Activated CD4-positive, alpha-beta T cell treated with anti-CD3 and anti-CD28 coated beads, Interleukin-2, amount 10 ng/mL, durations not matched to agents 7 days and 5 days (primary cell): ENCODE measurements at places on chromosomes 2 and 18. TPM values are rescaled to one million over a fixed set of nuclear protein-coding genes. Genes with fewer than 3 reads are reported as not detected.

The ALPG gene
- not detected for total RNA-seq

DNA sequence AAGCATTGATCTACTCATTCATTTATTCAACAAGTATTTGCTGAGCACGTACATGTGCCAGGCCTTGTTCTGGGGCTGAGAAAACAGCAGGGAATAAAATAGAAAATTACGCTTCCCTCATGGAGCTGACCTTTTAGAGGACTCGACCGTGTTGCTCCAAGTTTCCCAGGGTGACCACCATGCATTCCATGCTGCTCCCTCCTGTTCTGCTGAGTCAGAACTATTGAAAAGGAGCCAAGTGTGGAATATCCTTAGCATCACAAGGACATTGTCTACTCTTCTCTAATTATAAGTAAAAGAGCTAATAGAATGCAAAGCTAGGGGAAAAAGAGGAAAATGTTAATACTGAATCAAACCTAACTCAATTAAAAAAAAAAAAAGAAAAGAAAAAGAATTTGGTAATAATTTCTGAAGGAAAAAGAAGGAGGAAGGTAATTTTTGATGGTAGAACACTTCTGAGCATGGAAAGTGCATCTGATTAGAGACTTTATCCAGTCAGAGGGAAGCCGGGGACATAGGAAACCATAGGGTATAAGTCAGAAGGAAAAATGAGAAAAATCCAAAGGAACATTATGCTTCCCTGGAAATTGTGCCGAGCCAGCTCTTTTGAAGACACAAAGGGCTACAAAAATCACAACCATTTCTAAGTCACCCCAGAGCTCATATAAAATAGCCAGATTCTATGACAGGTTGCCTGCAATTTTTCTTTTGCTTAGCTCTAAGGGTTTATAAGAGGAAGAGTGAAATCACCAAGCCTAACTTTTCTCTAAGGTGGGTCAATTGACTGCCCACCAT, 339.4 kb downstream of the RND3 start:
- H3K27me3 ChIP-seq = no peaks in the 10 kb centered on the region
- no peak overlapping the region for H3K27ac ChIP-seq
- H3K36me3 ChIP-seq = no peaks in the 10 kb centered on the region
- DNase-seq = no peak
- H3K4me1 ChIP-seq = no peaks in the 10 kb centered on the region
- no peak overlapping the region for H3K4me3 ChIP-seq

GRCh38 chr2:170122883-170123547, 54.9 kb upstream of the MYO3B start:
- no peak overlapping the region for H3K27ac ChIP-seq
- no peaks in the 10 kb centered on the region for H3K36me3 ChIP-seq
- peaks cover 5% of the 10 kb centered on the region for H3K4me1 ChIP-seq
- no peak overlapping the region for H3K4me3 ChIP-seq
- no peak for DNase-seq
- H3K27me3 ChIP-seq = peaks cover 6% of the 10 kb centered on the region

DNA sequence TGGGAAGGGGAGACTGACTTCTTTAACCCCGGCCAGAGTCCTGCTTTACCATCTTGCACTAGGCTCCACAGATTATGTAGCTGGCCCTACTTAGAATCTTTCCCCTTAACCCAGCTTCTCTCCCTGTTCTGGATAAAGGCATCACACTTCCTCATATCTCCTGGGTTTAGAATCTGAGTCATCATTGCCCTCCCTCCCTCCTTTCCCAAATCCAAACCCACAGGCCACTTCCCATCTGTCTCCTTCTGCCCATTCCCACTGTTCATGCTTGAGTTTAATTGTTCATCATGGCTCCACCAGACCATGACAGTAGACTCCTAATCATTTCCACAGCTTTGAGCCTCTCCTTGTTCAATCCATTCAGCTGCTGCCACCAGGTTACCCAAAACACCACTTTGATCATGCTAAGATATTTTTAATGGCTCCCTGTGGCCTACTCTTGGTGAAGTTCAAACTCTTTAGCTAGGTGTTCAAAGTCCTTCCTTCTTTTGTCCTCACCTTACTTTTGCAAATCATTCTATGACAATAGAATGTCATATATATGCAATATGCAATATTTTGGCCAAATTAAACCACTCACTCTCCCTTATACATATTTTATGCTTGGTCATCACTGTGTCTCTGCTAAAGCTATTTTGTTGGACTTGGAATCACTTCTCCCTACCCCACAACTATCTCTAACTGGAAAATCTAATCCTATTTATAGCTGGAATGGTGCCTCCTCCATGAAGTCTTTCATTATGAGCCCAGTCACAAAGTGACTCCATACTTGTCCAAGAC, 5.5 kb downstream of the PDE11A start:
- H3K36me3 ChIP-seq = no peaks in the 10 kb centered on the region
- H3K4me1 ChIP-seq = no peaks in the 10 kb centered on the region
- DNase-seq = no peak
- no peak overlapping the region for H3K27ac ChIP-seq

DNA sequence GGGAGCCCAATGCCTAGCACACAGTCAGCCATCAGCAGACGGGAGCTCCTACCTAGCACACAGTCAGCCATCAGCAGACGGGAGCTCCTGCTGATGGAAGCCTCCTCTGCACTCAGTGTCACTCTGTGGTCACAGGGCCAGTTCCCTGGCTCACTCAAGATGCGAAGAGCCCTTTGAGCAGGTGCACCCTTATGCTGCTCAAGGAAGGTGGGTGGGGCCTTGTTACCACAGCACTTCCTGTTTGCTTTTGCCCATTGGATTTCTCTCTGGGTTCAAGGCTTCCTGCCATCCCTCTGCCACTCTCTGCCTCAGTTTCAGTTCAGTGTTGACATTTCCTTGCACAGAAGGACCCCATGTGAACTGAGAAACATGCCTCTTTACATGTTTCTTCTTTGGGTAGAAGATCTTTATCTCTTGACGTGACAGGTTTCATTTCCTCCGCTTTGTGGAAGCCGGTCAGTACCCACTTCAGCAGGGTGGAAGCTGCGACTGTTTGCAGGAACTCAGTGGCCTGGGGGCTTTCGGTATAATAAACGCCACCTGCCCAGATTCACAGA, 11.6 kb downstream of the TRIB2 start:
- peak overlapping the region; percentile 51 for H3K4me3 ChIP-seq
- no peaks in the 10 kb centered on the region for H3K27me3 ChIP-seq
- peak overlapping the region; percentile 90 for H3K27ac ChIP-seq
- DNase-seq = peak; percentile 86

DNA sequence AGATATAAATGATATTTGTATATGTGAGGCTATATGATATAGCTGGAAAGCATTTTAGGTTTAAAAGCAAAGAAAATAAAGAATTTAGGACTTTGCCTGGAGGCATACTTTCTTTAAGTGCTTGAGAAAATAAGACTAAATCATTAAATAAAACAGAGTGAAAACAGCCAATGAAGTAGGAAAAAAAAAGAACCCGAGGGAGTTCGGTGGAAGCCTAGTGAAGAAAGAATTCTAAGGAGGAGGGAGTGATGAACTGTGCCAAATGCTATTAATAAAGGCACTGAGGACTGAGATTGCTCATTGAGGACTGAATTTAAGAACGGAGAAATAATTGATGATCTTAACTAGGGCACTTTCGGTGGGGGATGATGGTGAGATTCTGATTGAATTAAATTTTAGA, 573.5 kb downstream of the DSC3 start:
- H3K27ac ChIP-seq = no peak overlapping the region
- no peaks in the 10 kb centered on the region for H3K4me1 ChIP-seq
- H3K36me3 ChIP-seq = no peaks in the 10 kb centered on the region
- no peaks in the 10 kb centered on the region for H3K27me3 ChIP-seq
- no peak for DNase-seq

The ARHGAP15 gene
- total RNA-seq = 197 TPM

The TCF7L1 gene
- not detected for total RNA-seq

DNA sequence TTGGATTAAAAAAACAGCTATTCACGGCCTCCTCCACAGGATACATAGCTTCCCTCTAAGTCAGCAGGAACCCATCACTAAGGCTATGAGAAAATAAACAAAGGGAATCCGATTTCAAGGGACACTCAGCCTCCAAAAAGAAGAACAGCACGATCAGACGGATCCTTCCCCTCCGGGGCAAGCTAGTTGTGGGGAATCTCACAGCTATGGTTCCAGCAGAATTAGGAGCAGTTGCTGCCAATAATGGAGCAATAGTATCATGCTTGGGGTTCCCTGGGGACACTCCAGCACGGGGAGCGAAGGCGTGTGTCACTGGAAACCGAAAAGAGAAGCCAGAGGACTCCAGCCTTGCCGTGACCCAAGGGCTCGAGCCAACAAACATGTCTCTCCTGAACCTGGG, 163.1 kb downstream of the TTC32 start:
- H3K4me3 ChIP-seq = no peak overlapping the region
- H3K4me1 ChIP-seq = no peaks in the 10 kb centered on the region
- H3K27ac ChIP-seq = no peak overlapping the region
- H3K36me3 ChIP-seq = no peaks in the 10 kb centered on the region

GRCh38 chr2:151258121-151258520, 3.5 kb downstream of the RBM43 start:
- H3K27ac ChIP-seq = no peak overlapping the region
- peaks cover 23% of the 10 kb centered on the region for H3K36me3 ChIP-seq
- no peak overlapping the region for H3K4me3 ChIP-seq
- no peaks in the 10 kb centered on the region for H3K27me3 ChIP-seq

- peaks cover 5% of the 10 kb centered on the region for H3K27me3 ChIP-seq
- H3K4me1 ChIP-seq = peaks cover 29% of the 10 kb centered on the region
- no peak overlapping the region for H3K4me3 ChIP-seq
- DNase-seq = peak; percentile 56
- no peak overlapping the region for H3K27ac ChIP-seq
- no peaks in the 10 kb centered on the region for H3K36me3 ChIP-seq
Observed at GRCh38 chr2:172253190-172254052, 150.7 kb upstream of the DLX2 start.

DNA sequence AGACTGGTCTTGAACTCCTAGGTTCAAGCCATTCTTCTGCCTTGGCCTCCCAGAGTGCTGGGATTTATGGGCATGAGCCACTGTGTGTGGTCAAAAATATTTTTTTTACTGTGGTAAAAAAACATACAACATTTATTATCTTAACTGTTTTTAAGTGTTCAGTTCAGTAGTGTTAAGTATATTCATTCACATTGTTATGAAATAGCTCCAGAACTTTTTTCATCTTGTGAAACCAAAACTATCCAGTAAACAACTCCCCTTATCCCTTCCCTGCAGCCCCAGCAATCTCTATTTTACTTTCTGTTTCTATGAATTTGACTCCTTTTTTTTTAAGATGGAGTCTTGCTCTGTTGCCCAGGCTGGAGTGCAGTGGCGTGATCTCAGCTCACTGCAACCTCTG, 9.3 kb downstream of the RMC1 start:
- peak overlapping the region; percentile 79 for H3K27ac ChIP-seq
- H3K4me1 ChIP-seq = peaks cover 49% of the 10 kb centered on the region
- peaks cover 63% of the 10 kb centered on the region for H3K36me3 ChIP-seq
- no peak for DNase-seq

The DES gene
- total RNA-seq = not detected

The TNS1 gene
- 11.0 TPM for total RNA-seq

The CABYR gene
- 1.3 TPM for total RNA-seq

DNA sequence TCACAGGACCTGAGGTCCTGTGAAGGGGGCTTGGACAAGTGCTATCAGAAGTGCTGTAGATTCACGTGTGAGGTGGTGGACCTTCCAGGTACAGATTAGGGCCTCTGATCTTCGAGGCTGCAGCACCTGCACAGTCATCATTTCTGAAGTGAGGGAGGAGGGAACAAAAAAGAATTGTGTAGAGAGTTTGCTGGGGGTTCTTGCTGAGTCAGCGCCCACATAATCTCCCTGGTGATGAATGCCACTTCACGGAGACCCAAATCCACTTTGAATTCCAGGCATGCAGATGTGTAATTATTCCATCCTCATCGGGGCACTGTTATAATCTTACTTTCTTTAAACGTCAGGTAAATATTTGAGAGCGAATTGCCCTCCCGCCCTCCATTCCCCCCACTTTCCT, 128.5 kb upstream of the CAPN13 start:
- H3K4me3 ChIP-seq = no peak overlapping the region
- no peaks in the 10 kb centered on the region for H3K4me1 ChIP-seq

GRCh38 chr18:62368100-62368499, 43.0 kb downstream of the TNFRSF11A start:
- no peak for DNase-seq
- no peaks in the 10 kb centered on the region for H3K27me3 ChIP-seq
- peaks cover 39% of the 10 kb centered on the region for H3K4me1 ChIP-seq
- H3K4me3 ChIP-seq = no peak overlapping the region
- H3K27ac ChIP-seq = no peak overlapping the region

The C2orf74 gene
- 9.1 TPM for total RNA-seq

The SPATA3 gene
- 0.71 TPM for total RNA-seq

- no peaks in the 10 kb centered on the region for H3K4me1 ChIP-seq
- H3K27ac ChIP-seq = no peak overlapping the region
- no peaks in the 10 kb centered on the region for H3K36me3 ChIP-seq
- no peaks in the 10 kb centered on the region for H3K27me3 ChIP-seq
- DNase-seq = no peak
- no peak overlapping the region for H3K4me3 ChIP-seq
Observed at GRCh38 chr2:70708376-70709199, 59.4 kb downstream of the ADD2 start.

The LAMA1 gene
- not detected for total RNA-seq

GRCh38 chr2:2582998-2583545, 252.0 kb upstream of the MYT1L start:
- H3K27ac ChIP-seq = no peak overlapping the region
- H3K4me3 ChIP-seq = no peak overlapping the region
- no peaks in the 10 kb centered on the region for H3K36me3 ChIP-seq
- H3K27me3 ChIP-seq = no peaks in the 10 kb centered on the region
- no peaks in the 10 kb centered on the region for H3K4me1 ChIP-seq

DNA sequence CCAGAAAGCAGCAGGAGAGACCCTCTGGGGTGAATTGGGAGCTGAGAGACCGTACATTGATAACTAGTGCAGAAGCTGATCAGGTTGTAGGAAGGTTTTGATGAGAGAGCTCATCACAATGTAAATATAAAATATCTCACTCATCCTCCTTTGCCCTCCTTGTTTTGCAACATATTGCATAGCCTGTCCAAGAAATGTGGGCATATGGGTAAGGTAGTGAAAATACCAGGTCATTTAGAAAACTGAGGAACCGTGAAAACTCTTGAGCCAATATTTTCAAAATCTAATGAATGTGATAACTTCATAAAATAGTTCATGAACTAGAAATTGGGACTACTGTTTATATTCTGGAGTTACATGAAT, 31.4 kb downstream of the C18orf54 start:
- H3K27ac ChIP-seq = no peak overlapping the region
- H3K36me3 ChIP-seq = no peaks in the 10 kb centered on the region
- no peak for DNase-seq
- no peak overlapping the region for H3K4me3 ChIP-seq

- no peaks in the 10 kb centered on the region for H3K36me3 ChIP-seq
- no peak for DNase-seq
- no peak overlapping the region for H3K27ac ChIP-seq
- H3K4me1 ChIP-seq = peaks cover 1% of the 10 kb centered on the region
- H3K4me3 ChIP-seq = no peak overlapping the region
Observed at GRCh38 chr2:240200230-240201051, 60.0 kb upstream of the OTOS start.
